ENCODE measurements at places on chromosomes 16 and 17. TPM values are rescaled to one million over a fixed set of nuclear protein-coding genes. Genes with fewer than 3 reads are reported as not detected.

DNA sequence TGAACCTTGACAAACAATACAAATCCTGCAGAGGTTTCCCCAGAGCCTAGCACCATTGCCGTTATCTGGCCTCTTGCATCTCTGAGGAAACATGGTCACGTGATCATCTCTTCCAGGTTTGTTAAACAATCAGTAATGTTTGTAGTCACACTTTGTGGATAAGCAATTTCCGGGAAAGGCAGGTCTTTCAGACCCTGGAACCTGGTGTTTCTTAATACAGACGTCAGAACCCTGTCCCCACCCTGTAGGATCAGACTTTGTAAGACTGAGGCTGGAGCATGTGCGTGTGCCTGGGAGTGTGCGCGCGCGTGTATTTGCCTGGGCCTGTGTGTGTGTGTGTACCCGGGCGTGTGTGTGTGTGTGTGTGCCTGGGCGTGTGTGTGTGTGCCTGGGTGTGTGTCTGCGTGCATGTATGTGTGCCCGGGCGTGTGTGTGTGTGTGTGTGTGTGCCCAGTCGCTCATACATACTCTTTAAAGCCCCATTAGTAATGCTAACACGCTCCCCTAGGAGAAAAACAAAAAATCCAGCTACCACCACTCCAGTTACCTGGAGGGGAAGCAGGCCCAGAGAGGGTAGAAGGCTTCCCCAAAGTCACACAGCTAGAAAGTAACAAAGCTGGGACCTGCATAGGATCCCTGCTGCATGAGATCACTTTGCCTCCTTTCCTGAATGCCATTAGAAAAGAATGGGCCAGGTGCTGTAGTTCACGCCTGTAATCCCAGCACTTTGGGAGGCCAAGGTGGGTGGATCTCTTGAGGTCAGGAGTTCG lies 5.3 kb downstream of the CTNS start:
- no peak for DNase-seq

GRCh38 chr16:87230571-87230970 lies 86.6 kb downstream of the C16orf95 start:
- DNase-seq = no peak

- DNase-seq = no peak
Measured at GRCh38 chr17:45312477-45313420, 4.1 kb downstream of the MAP3K14 start.

DNA sequence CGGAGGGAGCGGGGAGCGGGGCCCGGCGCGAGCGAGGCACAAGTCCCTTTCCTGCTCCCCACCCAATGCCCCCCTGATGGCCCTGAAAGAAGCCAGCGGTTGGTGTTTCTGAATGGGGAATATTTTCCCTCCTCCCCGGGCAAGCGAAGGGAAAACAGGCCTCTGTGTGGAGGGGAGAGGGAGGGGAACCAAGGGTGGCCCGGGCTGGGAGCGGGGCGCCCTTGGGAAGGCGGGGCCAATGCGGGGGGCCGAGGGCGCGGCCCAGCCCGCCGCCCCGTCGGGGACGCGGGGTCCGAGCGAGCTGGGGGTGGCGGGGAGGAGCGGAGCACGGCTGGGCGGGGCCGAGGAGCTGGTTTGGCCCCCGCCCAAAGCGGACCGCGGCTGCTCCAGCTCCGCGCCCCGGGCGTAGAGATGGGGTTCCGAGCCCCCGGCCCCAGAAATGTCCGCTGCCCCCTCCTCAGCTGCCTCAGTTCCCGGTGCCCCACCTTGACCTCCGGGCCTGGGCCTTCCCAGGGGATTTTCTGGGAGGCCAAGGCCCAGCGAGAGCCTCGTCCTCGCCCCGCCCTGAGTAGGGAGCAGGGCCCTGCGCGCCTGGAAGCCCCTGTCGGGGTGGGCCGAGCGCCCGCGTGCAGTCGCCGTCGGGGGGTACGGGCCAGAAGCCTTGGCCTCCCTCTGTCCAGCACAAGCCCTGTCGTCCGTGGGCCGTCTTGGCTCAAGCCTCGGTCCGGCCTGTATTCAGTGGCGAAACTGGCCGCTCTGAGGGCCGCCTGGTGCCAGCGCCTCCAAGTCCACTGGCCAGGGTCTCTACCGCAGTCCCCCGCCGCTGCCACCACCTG lies 3.9 kb upstream of the HEXIM1 start:
- no peak for DNase-seq

PAFAH1B1 gene
- 95.8 TPM for polyA plus RNA-seq

BRICD5 gene
- polyA plus RNA-seq = 10.0 TPM

Data from left renal cortex interstitium (tissue), 4 donors.